ENCODE measurements at places on chromosomes 3 and 15.

GRCh38 chr15:98805434-98806274 lies 157.3 kb downstream of the IGF1R start:
- no peak for DNase-seq

- no peak for DNase-seq
Observed at GRCh38 chr15:64349375-64349774, 6.6 kb downstream of the CSNK1G1 start.

GRCh38 chr3:68996356-68996995 lies 17.0 kb downstream of the EOGT start:
- DNase-seq: no peak

GRCh38 chr3:193980326-193980725 lies 155.6 kb upstream of the HES1 start:
- DNase-seq: no peak

DNA sequence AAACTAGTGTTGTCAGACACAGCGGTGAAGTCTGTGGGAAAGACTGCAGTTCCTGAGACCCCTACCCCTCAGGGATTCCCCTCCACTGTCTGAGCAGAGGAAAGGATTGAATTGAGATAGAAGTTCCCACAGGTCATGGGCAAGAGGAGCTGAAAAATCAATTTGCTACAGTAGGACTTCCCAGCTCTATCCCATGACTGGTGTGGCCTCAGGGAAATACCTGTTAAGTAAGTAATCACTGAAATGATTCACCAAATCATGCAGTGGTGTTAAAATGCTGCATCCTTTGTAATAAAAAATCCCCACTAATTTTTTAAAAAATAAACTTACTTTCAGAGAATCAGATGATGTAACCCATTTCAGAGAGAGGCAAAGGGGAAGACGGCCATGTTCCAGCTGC lies 45.0 kb upstream of the SPRED1 start:
- DNase-seq: no peak

DNA sequence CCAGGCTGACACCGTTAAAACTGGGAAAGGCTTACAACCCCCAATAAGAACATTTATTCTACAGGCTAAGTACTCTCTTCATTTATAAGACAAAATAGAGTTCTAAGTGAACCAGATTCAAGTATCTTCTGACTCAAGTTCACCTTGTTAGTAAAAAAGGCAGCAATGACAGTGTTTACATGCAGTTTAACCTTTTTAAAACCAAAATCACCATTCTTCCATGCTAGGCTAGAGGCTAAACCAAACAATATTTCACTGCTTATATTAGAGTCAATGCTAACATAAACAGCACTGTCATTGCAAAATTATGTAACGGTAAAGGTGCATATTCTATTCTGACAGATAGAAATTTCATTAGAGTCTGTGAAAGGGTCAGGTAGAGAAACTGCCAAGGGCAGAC lies 118.0 kb downstream of the FBN1 start:
- DNase-seq: no peak

DNA sequence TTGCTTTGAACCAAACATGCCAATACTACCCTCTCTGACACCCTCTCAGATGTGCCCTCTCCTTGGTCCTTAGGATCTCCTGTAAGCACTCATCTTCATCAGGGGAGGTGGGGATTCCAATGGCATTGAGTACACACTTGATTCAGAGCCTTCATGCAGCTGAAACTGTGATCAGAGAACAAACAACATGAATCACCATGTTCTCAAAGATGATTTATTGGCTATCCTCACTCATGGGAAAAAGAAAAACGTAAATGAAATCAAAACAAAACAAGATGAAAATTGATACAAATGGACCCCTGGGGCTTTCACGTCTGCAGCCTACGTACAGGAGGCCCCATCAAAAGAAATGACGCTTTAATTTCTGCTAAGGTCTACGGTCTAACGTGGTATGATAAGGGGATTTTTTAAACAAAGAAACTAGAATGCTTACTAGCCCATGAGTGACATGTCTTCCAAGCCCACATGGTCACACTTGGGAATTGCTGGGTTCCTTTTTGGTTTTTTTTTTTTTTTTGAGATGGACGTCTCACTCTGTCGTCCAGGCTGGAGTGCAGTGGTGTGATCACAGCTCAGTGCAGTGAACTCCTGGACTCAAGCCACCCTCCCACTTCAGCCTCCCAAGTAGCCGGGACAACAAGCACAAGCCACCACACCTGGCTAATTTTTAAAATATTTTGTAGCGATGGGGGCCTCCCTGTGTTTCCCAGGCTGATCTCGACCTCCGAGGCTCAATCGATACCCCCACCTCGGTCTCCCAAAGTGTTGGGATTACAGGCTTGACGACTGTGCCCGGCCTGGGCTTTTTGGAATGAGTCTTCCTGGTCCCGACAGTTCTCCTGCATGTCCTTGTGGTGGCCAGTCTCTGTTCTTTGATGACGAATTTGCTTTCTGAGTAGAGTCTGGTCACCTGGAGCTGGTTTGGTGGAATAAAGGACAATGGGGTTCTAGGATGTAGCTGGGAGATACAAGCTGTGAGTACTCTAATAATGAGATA lies 202.6 kb downstream of the XXYLT1 start:
- no peak for DNase-seq

DNA sequence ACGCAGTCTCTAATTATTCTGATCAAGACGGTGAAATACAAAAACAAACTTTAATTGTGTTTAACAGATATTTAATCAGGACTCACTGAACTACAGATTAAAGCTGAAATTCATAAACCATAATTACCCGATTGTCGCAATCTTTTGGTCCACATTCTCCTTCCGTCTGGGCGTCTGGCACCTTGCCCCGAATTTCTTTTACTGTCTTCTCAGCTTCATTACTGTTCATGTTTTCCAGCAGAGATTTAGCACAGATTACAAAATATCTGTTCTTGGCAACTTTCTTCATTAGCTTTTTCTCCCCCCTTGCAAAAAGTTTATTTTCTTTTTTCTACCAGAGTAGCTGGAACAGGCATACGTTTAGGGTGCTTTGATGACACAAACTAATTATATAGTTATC lies 271.4 kb downstream of the TIGIT start:
- DNase-seq: no peak
